ENCODE measurements at places on chromosomes 1 and 21.

- no peak for DNase-seq
Measured at GRCh38 chr1:114100148-114100547, 53.5 kb downstream of the SYT6 start.

- DNase-seq = no peak
Measured at GRCh38 chr1:39378377-39378776, 113.1 kb upstream of the BMP8A start.

DNA sequence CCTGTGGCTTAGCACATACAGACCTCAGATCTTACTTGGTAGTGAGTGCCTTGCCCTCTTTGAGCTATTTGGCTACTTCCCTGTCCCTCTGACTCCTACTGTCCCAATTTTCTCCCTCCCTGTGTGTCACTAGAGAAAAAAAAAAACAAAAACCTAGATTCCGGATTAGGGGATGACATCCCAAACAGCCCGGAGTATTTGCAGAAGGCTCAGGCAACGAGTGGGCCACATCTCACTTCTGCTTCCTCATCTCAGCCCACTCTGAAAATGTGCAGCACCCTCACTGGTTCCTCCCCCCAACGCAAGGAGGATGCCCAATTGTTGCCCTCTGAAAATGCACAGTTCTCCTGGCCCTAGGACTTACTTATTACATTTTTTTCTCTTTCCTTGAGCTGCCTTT, 4.9 kb downstream of the NHLH1 start:
- DNase-seq = peak; percentile 81

DNA sequence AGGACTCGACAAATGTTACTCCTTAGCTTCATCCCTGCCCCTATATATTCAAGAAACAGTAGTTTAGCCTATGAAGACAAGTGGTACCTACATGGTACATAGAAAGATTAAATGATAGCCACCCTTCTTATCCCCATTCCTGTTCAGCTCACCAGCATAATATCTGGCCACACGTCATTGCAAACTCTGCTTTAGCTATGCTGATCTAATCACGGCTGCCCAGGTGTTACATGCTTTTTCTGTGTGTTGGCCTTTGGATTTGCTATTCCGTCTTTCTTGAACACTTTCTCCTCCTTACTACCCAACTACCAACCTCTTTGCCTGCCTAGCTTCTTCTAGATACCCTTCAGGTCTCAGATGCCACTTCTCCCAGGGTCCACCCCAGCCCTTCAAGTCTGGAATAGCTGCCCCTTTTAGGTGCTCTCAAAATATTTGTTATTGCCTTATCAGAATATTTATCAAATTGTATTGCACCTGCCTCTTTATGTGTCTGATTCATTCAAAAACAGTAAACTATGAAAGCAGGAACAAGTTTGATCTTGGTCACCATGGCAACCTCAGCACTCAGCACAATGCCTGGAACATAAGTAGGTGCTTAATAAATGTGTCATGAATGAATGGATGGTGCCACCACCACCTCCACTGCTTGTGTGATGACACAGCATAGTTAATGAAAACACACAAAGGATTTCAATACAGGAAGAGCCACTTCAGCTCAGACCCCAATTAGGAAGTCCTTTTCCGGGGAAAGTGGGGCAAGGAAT, 11.4 kb upstream of the DNASE2B start:
- DNase-seq = no peak

DNA sequence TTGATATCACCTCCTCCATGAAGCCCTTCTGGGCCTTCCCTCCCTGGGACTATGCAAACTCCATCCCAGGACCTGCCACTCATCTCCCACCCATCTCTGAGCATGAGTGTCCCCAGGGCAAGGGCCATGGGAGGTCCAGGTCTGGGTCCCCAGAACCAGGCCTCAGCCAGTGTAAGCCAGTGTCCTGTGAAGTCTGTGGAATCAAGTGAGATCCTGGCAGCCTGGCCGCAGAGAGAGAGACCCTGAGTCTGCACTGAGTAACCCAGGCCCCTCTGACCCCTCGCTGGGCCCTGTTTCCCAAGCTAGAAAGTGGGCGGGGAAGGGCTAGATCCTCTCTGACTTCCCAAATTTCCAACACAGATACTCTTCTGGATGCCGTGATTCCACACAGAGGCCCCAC, 132.7 kb downstream of the DMRTB1 start:
- no peak for DNase-seq

DNA sequence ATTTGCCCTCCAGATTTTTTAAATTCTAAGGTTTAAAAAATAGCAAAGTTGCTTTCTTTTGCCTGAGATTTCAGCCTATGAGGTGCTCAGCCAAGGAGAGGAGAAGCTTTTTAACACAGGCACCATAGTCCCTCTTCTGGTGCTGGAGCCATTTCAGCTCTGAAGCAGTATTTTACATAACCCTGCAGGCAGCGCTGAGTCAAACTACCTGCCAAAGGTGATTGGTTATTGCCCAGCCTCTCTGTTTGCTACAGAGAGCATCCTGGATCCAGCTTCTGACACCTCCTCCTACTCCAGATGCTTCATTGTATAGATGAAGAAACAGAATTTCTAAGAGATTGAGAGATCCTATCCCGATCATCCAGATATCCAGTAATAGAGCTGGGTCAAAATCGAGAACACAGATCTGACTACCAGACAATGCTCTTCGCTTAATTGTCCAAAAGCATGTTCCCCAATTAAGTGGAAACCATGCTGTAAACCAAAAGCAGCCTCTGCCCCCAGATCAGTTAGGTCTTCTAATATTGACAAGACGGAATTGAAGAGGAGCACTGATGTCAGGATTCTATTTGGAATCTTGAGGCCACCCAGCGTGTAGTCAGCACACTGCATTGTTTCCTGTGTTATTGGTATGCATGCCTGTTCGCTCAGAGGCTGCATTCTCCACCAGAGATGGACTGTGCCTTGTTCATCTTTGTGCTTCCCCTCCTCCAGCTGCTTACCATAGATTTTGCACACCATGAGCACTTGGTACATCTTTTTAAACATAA, 22.1 kb downstream of the RGS8 start:
- DNase-seq = no peak

DNA sequence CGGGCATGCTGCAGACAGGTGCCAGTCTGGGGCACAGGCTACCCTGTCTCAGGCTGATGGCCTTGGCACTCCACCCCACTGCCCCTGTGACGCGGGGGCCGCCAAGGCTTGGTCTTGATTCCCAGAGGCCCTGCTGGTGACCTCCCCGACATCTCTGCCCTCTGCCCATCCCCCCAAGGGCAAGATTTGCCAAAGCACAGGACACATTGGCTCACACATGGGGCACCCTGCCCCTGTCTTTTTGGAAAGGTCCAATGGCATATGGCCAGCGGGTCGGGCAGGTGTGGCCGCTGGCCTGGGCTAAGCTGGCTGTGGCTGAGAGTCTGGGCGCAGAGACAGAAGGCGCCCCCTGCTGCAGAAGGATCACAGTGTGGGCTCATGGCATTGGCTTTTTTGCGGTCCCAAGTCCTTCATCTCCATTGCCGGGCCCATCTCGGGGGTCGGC, 4.6 kb downstream of the MIB2 start:
- DNase-seq = peak; percentile 28

DNA sequence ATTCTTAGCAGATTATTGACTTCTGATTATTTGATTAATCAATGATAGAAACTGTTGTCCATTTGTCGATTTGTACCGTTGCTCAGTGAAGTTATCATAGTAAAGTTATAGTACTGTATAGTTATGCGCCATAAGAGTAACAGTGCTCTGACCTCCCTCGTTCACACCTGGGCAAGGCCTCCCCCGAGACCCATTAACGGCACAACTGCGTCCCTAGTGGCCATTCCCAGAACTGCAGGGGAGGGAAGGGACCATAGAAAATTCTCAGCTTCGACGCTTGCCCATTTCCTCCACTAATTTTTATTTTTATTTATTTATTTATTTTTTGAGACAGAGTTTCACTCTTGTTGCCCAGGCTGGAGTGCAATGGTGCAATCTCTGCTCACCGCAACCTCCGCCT, 334.4 kb downstream of the DSCAM start:
- DNase-seq = no peak

DNA sequence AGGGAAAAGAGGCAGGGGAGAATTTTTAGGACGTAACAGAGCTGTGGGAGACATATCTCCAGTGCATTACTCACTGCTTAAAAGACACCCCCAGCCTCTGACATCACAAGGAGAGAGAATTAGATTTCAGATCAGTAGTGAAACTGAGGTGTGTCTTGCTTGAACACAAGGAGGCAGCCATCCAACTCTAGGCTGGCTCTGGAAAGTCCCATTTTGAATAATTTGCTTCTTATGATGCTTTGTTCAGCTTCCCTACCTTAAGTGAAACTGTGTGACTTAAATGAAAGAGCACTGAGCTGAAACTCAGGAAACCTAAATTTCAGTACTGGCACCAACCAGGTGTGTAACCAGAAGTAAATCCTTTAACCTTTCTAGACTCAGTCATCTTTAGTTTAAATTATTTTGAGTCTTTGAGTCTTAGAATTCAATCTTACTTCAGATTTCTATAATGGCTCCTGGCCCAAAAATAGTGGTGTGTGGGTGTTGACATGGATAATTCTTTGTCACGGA, 251.6 kb upstream of the SGIP1 start:
- DNase-seq = peak; percentile 92

GRCh38 chr1:217562229-217562878, 68.5 kb downstream of the GPATCH2 start:
- no peak for DNase-seq

- DNase-seq = no peak
Measured at GRCh38 chr1:112504661-112505399, 3.9 kb upstream of the WNT2B start.

- DNase-seq = no peak
Measured at GRCh38 chr1:98817821-98818220, 156.3 kb downstream of the SNX7 start.

- peak; percentile 84 for DNase-seq
Measured at GRCh38 chr1:112674440-112674985, at the start of gene MOV10. Gene MOV10 (plus strand): TSS chr1:112674659. CDS start chr1:112674913, 254 bp downstream.

DNA sequence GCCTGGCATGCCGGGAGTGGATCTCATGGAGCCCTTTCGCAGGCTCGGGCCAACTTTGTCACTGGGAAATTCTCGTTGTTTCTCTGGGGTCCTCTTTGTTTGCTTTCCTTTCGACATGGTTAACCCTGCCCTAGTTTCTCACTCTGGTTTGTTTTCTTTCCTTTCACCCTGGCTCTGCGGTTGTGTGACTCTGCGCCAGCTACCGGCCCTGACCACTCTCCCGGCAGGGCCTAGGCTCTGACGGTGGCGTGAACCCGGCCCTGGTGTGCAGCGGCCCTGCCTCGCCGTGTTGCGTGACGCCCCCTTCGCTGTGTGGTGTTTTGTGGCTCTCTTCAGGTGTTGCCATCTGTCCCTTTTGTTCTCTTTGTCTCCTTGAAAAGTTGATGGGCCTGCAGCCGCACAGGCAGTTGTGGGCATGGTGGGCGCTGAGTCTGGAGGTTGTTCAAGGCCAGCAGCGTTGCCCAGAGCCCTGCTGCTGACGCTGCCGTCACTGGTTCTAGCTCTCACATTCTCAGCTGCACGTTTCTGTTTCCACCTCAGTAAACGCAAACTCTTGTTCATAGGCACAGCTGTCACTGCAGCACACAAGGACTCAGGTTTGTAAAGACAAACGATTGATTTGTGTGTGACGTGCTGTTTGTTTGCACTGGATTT, 64.6 kb upstream of the DIP2A start:
- DNase-seq = no peak

GRCh38 chr1:100736324-100736723, 16.8 kb downstream of the VCAM1 start:
- DNase-seq = no peak

Data from suppressor macrophage treated with lipopolysaccharide for 4 hours (primary cell).